ENCODE measurements at places on chromosomes 16 and 17.
A peak's percentile ranks its signal among the peaks of the same experiment; 100 is the strongest.

- H3K27me3 ChIP-seq = no peaks in the 10 kb centered on the region
- H3K4me3 ChIP-seq = no peak overlapping the region
- no peaks in the 10 kb centered on the region for H3K36me3 ChIP-seq
- no peak for DNase-seq
- H3K27ac ChIP-seq = no peak overlapping the region
- H3K4me1 ChIP-seq = no peaks in the 10 kb centered on the region
Observed at GRCh38 chr17:71335212-71335611, 785.6 kb upstream of the SOX9 start.

GRCh38 chr16:8943966-8944759 is 19.5 kb downstream of the USP7 start:
- no peaks in the 10 kb centered on the region for H3K27me3 ChIP-seq
- peak overlapping the region; percentile 50 for H3K4me3 ChIP-seq
- DNase-seq = no peak
- peak overlapping the region; percentile 56 for H3K27ac ChIP-seq
- H3K36me3 ChIP-seq = peaks cover 2% of the 10 kb centered on the region

DNA sequence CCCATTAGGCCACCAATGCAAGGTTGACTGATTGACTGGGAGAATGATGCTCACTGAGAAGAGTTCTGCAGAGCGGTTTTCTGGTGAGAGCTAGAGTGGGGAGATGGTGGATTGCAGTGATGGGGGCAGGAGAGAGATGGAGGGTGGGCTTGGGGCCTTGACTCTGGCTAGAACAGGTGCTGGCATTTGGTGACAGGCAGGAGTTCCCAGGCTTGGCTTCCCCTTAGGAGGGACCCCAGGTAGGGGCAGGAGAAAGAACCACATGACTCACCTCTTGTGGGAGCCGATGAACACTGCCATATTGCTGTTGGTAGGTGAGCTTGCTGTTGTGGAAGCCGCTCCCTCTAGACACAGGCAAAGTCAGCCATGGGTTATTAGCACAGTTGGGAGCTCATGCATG is 8.0 kb downstream of the CD300LB start:
- no peak overlapping the region for H3K27ac ChIP-seq
- peaks cover 36% of the 10 kb centered on the region for H3K27me3 ChIP-seq
- no peak overlapping the region for H3K4me3 ChIP-seq
- no peak for DNase-seq
- H3K36me3 ChIP-seq = peaks cover 8% of the 10 kb centered on the region

DNA sequence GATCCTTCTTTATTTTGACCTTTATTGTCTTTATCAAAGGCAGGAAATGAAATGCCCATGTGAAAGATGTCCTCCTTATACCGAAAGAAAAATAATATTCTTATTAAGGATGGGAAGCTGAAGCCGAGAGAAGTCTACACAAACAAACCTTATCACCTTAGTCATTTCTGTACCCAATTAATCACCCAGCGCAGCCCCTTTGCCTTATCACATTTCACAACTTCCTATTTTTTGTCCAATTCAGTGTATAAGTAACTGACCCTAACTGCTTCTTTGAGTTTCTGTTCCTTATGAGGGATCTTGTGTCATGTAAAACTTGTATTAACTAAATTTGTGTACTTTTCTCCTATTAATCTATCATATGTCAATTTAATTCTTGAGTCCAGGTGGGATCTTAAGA is 16.4 kb upstream of the CCL23 start:
- no peaks in the 10 kb centered on the region for H3K4me1 ChIP-seq
- H3K4me3 ChIP-seq = no peak overlapping the region
- peaks cover 42% of the 10 kb centered on the region for H3K27me3 ChIP-seq
- no peak for DNase-seq

DNA sequence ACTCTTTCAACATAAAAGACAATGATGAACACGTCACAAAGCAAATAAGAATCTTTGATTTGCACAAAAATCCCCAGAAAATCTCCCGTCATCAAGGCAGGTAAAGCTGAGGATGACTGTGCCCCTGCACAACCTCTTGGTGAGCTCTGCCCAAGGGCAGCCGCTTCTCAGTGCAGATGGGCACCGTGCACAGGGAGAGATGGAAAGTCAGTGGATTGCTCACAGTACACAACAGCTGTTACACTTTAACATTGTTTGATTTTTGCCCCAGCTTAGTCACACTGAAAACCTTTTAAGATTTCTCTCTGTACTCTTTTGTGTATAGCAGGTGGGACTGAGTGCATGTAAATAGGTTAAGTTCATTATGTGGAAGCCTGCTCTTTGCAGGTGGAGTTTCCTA is 104.2 kb downstream of the CDK5R1 start:
- no peaks in the 10 kb centered on the region for H3K27me3 ChIP-seq
- H3K36me3 ChIP-seq = no peaks in the 10 kb centered on the region
- no peak overlapping the region for H3K4me3 ChIP-seq
- no peak for DNase-seq
- no peak overlapping the region for H3K27ac ChIP-seq
- H3K4me1 ChIP-seq = peaks cover 7% of the 10 kb centered on the region

DNA sequence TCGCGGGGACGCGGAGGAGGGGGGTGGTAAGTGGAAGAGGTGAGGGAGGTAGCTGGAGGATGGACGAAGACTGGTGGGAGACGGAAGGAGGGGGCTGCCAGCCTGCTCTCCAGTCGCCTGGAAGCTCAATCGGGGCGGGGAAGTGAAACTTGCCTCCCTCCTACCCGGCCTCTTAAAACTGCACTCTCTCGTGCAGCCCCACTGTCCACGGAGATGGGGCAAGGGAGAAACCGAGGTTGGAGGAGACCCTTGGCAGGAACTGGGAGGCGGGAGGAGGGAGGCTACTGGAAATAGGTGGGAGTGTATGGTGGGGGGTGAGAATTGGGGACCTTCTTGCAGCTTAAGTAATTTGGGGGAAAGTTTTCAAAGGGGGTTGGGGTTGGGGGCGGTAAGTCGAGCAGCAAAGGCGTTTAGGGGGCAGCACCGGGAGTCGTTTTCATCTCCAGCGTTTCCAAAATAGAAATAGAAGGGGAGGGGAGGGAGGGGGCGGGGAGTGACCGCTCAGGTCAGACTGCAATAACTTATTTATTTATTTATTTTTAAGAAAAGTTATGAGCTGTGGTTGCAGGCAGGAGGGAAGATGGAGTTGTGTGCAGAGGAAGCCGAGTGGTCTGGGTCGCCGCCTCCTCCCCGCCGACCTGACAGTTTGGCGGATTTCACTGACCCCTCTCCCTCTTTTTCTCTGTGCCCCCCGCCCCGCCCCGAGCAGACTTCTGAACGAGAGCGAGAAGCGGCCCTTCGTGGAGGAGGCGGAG is 1.4 kb downstream of the SOX9 start:
- no peak overlapping the region for H3K27ac ChIP-seq
- DNase-seq = no peak
- peaks cover 13% of the 10 kb centered on the region for H3K4me1 ChIP-seq
- peak overlapping the region; percentile 59 for H3K4me3 ChIP-seq
- peaks cover 62% of the 10 kb centered on the region for H3K27me3 ChIP-seq

GRCh38 chr16:30491229-30491628 is 18.7 kb downstream of the ITGAL start:
- peaks cover 37% of the 10 kb centered on the region for H3K36me3 ChIP-seq
- peak overlapping the region; percentile 59 for H3K27ac ChIP-seq
- H3K27me3 ChIP-seq = no peaks in the 10 kb centered on the region
- no peak overlapping the region for H3K4me3 ChIP-seq

- peak overlapping the region; percentile 90 for H3K4me3 ChIP-seq
- no peaks in the 10 kb centered on the region for H3K27me3 ChIP-seq
- peaks cover 1% of the 10 kb centered on the region for H3K36me3 ChIP-seq
- DNase-seq = no peak
- H3K4me1 ChIP-seq = peaks cover 29% of the 10 kb centered on the region
Observed at GRCh38 chr17:39929646-39930407, 2.3 kb downstream of the LRRC3C start.

- DNase-seq = no peak
- H3K27me3 ChIP-seq = peaks cover 7% of the 10 kb centered on the region
- H3K4me3 ChIP-seq = no peak overlapping the region
- peaks cover 15% of the 10 kb centered on the region for H3K4me1 ChIP-seq
- peaks cover 16% of the 10 kb centered on the region for H3K36me3 ChIP-seq
Observed at GRCh38 chr16:58269526-58269925, 25.3 kb downstream of the PRSS54 start.

DNA sequence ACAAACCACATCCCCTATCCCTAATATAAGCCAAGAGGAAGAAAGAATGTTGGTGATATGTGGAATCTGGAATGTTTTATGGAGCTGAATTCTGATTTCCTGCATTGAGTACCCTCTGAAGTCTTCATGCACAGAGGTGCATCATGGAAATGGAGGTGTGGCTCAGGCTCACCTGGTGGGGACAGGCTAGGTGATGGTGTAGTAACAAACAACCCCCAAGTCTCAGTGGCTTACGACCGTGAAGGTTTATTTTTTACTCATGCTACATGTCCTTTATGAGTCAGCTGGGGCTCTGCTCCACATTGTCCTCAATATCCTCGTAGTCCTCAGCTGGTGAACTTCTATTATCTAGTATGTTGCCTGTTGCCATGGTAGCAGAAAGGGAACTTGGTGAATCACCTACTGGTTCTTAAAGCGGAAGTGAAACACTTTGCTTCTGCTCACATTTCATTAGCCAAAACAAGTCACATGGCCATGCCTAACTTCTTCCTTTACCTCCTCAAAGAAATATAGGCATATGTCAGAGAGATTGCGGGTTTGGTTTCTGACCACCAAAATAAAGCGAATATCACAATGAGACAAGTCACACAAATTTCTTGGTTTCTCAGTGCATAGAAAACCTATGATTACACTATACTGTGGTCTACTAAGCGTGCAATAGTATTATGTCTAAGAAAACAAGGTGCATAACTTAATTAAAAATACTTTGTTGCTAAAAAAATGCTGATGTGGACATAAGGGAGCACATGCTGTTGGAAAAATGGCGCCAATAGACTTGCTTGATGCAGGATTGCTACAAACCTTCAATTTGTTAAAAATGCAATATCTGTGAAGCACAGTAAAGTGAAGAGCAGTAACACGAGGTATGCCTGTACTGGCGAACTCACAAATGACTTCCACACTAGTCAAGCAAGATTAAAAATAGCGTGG is at the start of gene PMFBP1:
TSS of gene PMFBP1 (minus strand) at position 51 of the 930 bp plus-strand sequence. CDS start 947 bp downstream, outside the sequence.
- H3K27ac ChIP-seq = peak within 1 kb of the TSS; percentile 18
- DNase-seq = peak; percentile 21
- H3K27me3 ChIP-seq = peaks cover 17% of the 10 kb centered on the region
- peaks cover 32% of the 10 kb centered on the region for H3K4me1 ChIP-seq
- peaks cover 11% of the 10 kb centered on the region for H3K36me3 ChIP-seq
